ENCODE measurements at places on chromosomes 5 and 9. TPM values are rescaled to one million over a fixed set of nuclear protein-coding genes. Genes with fewer than 3 reads are reported as not detected.

The INSYN2B gene
- 3.8 TPM for total RNA-seq

The PDE4D gene
- 6.3 TPM for total RNA-seq

The MIGA2 gene
- total RNA-seq = 17.6 TPM

The FCN2 gene
- total RNA-seq = not detected

The ZNF354B gene
- 7.0 TPM for total RNA-seq

The CMYA5 gene
- 0.06 TPM for total RNA-seq

The GZMA gene
- not detected for total RNA-seq

The SOHLH1 gene
- total RNA-seq = not detected

The GBA2 gene
- total RNA-seq = 15.5 TPM

The TRUB2 gene
- 8.4 TPM for total RNA-seq

The PCDHA8 gene
- 0.13 TPM for total RNA-seq

The PCDHB9 gene
- 3.8 TPM for total RNA-seq

The PDE6A gene
- total RNA-seq = not detected

The PCDHB2 gene
- 7.6 TPM for total RNA-seq

The FOXD4L4 gene
- not detected for total RNA-seq

The ORM2 gene
- not detected for total RNA-seq

The C9orf50 gene
- not detected for total RNA-seq

The TRPM3 gene
- total RNA-seq = 0.03 TPM

The DRD1 gene
- 10.0 TPM for total RNA-seq

The BHMT2 gene
- not detected for total RNA-seq

The PLAC8L1 gene
- total RNA-seq = not detected

The GHR gene
- total RNA-seq = 0.05 TPM

The SLC45A2 gene
- total RNA-seq = not detected

The TLR4 gene
- 19.5 TPM for total RNA-seq

The AHRR gene
- 17.8 TPM for total RNA-seq

The SYNPO gene
- total RNA-seq = 6.5 TPM

The PCDHB5 gene
- total RNA-seq = 27.3 TPM

The DND1 gene
- total RNA-seq = 0.16 TPM

The PCDHB10 gene
- 3.3 TPM for total RNA-seq

All from SJSA1 (cell line).